ENCODE measurements at places on chromosomes 16 and 17. TPM values are rescaled to one million over a fixed set of nuclear protein-coding genes. Genes with fewer than 3 reads are reported as not detected.

NPIPB12 gene
- 33.6 TPM for total RNA-seq

ZNRF1 gene
- total RNA-seq, result 25.0 TPM

CEMP1 gene
- not detected for total RNA-seq

TMEM235 gene
- total RNA-seq, result 0.46 TPM

MSLN gene
- not detected for total RNA-seq

EME1 gene
- 2.6 TPM for total RNA-seq

CD300A gene
- total RNA-seq, result not detected
